CD4-positive, alpha-beta T cell treated with Interleukin-17A for 1 hour (primary cell): ENCODE measurements at places on chromosomes 6 and 20.

DNA sequence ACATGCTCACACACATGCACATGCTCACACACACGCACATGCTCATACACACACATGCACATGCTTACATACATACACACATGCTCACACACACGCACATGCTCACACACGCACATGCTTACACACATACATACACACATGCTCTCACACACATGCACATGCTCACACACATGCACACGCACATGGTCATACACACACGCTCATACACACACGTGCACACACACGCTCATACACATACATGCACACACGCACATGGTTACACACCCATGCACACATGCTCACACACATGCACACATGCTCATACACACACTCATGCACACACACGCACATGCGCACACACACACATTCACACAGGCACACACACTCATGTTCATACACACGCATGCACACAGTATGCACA lies 20.8 kb upstream of the RPS6KA2 start:
- DNase-seq: no peak

DNA sequence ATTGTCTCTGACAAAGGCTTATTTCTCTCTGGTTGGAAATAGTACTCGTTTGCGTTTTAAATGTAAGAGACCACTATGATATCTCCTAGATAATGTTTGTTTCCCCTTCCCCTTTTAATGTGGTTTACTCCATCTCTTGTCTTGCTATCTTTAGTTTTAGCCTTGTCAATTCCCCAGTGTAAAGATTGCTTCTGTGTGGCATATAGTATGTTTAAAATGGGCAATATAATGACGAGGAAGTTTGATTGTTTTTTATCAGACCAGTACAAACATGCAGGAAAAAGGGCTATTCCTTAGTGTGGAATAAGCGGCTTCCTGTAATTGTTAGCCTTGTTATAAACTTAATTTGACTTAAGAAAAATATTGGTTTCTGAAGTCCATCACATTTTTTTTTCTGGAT lies 3.1 kb downstream of the QKI start:
- no peak for DNase-seq

- no peak for DNase-seq
Observed at GRCh38 chr6:21134356-21134755, 459.2 kb upstream of the SOX4 start.

DNA sequence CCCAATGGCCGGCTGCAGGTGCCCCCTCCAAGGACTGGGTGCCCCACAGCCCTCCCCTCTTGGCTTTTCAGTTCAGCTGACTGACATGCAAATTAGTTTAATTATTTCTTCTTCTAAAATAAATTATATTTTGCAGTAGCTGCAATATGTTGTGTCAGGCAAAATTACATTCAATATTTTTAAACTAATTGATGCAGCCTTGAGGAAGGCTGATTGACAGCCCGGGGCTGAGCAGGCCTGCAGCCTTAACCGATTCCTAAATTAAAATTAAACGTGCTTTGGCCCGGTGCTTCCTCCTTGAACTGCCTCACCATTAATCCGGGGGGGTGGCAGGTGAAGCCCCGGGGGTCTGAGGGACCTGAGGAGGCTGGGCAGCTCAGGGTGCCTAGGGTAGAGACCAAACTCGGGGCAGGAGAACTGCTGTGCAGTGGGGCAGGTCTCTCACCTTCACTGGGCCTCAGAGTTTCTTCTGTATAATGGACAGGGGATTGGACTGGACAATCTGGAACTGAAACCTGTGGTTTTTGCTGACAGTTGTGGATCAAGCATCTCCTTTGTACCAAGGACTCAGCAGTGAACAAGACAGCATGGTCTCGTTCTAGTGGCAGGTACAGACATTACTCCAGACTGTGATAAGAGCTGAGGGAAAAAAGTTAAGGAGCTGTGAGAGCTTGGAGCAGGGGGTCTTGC lies 72.5 kb downstream of the CD40 start:
- DNase-seq: no peak

GRCh38 chr6:132790450-132790849 lies 8.0 kb downstream of the SLC18B1 start:
- DNase-seq: no peak

- peak; percentile 65 for DNase-seq
Observed at GRCh38 chr20:43722153-43722505, 4.7 kb downstream of the GTSF1L start.

- DNase-seq: no peak
Observed at GRCh38 chr6:159899994-159900745, 9.4 kb downstream of the MAS1 start.

DNA sequence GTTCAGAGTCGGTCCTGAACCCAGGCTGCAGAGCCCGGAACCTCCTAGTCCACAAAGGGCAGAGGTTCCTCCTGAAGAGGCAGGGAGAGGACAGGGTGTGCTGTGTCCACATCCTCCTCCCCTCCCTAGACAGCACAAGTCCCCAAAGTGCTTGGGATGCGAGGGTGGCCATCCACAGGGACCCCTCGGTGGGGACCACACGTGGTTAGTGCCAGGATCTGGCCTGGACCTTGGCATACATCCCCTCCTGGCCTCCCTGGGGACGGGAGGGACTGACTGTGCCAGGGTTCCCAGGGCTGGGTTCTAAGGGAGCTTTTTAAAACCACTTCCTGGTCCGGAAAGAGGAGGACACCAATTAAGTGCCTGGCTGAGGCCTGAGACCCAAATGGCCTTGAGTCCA lies 63.2 kb downstream of the CTCFL start:
- no peak for DNase-seq

DNA sequence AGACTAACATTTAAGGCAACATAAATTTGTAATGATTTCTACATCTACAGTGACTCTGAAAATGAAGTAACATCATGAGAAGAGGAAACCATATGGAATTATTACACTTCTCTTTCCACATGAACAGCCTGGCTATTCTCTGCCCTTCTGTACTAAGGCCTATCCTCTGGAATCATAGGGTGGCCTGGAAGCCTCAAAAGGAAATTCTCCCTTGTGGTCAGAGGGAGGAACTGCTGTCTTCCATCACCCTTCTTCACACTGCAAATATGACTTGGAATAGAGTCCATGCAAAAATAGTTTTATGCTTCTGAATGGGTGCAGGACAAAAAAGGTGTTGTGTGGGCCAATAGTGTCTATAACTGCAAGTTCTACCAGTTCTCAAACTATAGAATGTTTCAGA lies 44.6 kb upstream of the SH3BGRL2 start:
- no peak for DNase-seq

GRCh38 chr20:24149881-24150307 lies 161.3 kb upstream of the GGTLC1 start:
- DNase-seq: no peak

GRCh38 chr20:63246490-63247288 lies 7.6 kb downstream of the NKAIN4 start:
- DNase-seq: no peak

GRCh38 chr6:66558189-66558588 lies 851.2 kb upstream of the EYS start:
- DNase-seq: no peak

DNA sequence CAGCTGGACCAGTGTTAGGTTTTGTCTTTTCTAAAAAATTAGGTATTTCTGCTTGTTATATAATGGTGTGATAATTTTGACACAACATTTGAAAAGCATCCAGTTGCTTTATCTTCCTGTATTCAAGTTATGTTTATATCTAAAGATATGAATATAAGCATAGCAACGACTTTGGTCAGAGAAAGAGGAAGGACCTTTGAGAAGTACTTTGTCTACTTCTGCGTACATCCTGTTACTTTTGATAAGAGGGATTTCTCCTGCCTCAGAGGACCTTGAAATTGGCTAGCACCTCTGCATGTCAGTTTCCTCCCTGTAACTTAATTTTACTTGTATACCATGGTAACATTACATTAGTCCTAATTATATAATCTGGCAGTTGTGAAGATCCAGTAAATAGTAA lies 24.8 kb downstream of the PHF20 start:
- peak; percentile 50 for DNase-seq

GRCh38 chr6:138518054-138518453 lies 18.8 kb upstream of the NHSL1 start:
- no peak for DNase-seq

GRCh38 chr20:5548902-5549599 lies 201.2 kb upstream of the SHLD1 start:
- no peak for DNase-seq

DNA sequence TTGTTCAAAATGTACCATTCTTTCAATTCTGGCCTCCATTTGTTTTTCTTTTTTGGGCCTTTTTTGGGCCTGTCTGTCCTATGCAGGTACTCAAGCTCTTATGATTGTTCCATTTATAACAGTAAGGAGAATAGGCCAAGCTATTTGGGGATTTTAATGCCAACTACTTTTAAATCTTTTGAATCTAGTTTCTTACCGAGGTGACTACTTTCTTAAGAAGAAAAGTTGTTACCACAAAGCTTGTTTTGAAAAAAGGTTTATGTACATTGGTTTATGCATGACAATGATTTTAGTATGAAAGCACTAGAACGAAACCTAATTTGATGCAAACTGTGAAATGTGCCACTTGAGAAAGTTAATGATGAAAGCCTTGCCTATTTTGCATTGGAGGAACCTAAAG lies 98.3 kb upstream of the MTHFD1L start:
- DNase-seq: no peak

DNA sequence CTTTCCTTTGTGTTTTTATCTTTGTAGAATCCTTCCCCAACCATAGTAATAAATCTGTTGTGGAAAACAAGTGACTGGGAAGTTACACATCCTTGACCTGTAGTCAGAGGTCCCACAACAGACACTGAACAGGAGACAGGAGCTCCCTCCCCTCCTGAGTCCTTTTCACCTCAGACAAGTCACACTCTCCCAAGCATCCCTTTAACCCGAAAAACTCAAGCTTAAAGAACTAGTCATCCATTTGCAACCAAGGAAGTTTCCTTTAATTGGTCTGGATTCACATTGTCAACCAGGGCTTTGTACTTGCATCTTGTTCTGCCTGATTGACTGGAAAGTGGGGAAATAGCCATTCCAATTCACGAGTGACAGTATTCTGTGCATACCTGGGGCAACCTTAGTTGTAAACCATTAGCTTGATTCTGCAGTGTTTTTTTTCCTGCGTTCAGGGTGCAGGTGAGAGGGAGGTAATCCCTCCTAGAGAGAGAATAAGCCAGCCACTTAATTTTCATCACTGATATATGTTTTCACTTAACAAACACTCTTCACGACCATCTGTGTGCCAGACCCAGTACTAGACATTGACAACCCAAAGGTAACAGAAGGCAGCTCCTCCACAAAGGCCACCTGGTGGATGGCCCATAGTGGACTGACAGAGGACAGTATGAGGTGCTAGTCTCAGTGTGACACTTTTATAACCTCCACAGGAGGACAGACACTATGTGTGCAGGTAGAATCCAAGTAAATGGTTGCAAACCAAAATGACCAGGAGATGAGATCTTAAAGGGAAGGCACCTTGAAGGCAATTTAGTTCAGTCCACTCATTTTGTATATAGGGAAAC lies 112.4 kb downstream of the SLX4IP start:
- DNase-seq: no peak

DNA sequence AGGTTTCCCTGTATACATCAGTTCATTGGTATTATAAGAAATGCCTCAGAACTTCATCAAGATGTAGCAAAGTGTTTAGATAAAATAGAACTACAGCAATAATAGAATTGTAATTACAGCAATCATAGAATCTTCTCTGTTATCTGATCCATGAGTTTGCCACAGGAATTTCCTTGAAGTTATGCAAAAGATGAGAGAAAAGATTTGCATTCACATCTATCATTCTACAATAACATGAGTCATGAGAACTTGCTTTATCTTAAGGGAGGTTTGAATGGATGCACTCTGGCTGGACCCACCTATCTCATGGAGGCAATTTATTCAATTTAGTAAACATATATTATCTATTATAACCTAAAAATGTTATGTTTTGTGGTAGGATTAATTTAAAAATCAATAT lies 329.8 kb upstream of the EPHA7 start:
- no peak for DNase-seq

DNA sequence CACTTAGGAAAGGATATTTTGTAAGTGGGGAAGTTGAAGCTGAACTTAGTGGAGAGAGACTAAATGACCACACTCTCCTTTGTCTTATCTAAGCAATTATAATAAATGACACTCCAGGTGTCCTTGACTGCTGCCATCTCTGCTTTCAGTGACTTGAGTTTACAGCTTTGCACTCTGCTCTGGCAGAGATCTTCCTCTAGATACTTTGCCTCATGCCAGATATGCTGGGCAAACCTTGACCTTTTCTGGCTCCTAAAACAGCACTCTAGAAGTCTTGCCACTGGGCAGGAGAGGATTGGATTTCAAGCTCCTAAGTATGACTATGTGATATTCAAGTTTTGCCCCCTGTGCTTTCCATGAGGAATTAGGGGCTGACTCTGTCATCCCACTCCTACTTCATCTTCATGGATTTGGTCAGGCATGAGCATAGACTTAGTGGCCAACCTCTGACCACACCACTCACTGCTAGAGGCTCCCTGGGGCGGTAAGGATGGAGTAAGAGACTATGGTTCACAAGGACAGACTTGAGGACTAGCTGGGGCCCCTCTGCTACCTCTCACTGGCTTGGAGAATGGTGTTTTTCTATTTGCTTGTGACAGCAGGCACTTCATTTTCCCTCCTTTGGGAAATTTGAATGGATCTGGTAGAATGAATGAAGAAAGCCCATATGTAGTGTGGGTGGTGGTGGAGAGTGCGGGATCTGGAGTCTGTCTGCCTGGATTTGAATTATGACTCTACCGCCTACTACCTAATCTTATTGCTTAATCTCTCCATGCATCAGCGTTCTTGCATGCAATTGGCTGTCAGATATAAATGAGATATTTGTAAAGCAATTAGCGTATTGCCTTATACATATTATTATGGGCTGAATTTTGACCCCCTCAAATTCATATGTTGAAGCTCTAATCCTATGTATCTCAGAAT lies 191.4 kb downstream of the REV3L start:
- no peak for DNase-seq

- no peak for DNase-seq
Observed at GRCh38 chr6:85004361-85004995, 240.1 kb upstream of the TBX18 start.

- DNase-seq: no peak
Observed at GRCh38 chr20:23127506-23128279, 41.6 kb upstream of the CD93 start.

DNA sequence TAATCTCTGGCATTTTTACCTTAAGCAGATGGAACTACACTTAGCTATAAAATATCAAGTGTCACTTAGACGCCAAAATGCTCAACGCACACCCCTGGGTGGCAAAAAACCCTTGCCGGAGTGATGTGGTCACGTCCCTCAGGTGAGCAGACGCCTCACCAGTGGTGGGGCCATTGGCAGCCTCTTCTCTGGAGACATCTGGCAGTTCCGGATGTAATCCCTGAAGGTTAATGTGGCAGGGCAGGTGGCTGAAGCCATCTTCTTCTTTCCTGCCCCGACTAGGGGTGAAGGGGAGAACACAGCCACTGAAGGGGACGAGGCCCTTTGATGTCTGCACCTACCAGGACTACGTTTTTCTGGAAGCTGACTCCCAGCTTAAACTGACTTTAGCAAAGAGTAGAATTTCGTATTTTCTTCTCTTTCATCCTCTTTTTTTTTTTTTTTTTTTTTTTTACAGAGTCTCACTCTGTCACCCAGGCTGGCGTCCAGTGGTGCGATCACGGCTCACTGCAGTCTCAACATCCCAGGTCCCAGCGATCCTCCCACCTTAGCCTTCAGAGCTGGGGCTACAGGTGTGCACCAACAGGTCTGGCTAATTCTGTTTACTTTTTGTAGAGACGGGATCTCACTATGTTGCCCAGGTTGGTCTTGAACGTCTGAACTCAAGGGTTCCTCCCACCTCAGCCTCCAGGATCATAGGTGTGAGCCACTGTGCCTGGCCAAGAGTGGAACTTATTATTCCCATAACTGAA lies 152.1 kb downstream of the TTLL2 start:
- no peak for DNase-seq
